ENCODE measurements at places on chromosomes 2 and 18.

DNA sequence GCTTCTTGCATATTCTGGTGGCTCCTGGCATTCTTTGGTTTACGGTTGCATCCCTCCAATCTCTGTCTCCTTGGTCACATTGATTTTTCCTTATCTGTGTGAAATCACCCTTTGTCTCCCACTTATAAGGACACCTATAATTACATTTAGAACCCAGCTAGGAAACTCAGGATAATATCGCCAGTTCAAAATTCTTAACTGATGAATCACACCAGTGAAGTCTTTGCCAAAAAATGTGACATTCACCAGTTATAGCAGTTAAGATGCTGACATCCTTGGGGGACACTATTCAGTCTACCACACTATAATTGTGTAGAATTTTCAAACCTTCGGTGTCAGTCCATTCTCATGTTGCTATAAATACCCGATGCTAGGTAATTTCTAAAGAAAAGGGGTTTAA lies 320.2 kb downstream of the TMX3 start:
- no peak for DNase-seq

GRCh38 chr18:54357082-54357659 lies 487 bp downstream of the STARD6 start:
- DNase-seq: no peak

DNA sequence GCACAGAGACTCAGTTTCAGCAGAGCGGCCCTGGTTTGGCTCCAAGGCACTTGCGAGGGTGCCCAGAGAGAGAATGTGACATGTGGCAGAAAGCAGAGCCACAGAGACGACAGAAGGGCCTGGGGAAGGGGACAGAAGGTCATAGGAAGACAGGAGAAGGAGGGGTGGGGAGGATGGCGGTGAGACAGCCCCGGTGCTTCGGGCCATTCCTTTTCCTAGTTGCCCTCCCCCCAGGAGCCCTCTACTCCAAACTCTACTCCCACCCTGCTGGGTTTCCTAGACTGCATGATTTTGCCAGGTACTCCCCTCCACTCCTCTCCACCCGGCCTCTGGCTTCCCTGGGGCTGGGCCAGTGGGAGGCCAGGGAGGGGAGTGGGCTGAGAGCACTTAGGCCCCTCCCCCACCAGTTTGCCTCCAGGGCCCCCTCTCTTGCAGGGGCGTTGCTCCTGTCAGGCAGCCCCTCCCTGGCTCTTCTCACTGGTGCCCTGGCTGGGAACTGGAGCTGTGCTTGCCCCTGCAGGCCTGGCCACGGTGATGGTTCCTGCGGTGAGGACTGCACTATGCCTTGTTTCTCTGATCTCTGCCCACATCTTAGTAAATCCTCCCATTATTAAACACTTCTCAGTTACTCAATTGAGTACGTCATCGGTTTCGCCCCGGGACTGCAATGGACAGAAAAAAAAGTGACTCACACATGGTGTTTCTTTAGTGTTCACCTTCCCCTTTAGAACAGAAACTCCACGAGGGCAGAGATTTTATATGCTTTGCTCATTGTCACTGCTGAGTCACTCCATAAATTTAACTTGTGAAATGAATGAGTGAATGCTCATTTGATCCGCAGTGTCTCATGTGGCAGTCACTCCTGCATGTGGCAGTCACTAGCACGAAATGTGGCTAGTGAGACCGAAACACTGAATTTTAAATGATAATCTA lies 58.7 kb upstream of the SP3 start:
- no peak for DNase-seq

DNA sequence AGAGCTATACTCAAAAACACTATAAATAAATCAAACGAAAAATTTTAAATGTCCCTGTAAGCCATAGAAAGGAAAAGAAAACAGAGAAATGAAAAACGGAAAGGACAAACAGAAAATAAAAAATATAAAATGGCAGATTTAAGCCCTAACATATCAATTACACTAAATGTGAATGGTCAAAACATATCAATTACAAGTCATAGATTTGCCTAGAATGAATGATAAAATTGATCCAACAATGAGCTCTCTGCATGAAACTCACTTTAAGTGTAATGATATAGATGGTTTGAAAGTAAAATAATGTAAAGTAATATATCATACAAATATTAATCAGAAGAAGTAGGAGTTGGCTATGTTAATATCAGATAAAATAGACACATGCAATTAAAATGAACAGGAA lies 54.2 kb upstream of the TCF4 start:
- DNase-seq: no peak

GRCh38 chr2:215613280-215613679 lies 177.4 kb upstream of the FN1 start:
- DNase-seq: no peak

- no peak for DNase-seq
These were observed 199.8 kb downstream of the MYT1L start for GRCh38 chr2:2131075-2131789.

- DNase-seq: peak; percentile 75
These were observed at the start of gene STK39 for GRCh38 chr2:168247341-168248261. Gene STK39, minus strand, starts transcription at chr2:168247595. Its CDS starts 160 bp downstream, at chr2:168247435.

GRCh38 chr2:17455343-17455742 lies 62.9 kb downstream of the RAD51AP2 start:
- no peak for DNase-seq

- no peak for DNase-seq
These were observed 110.9 kb downstream of the STK39 start for GRCh38 chr2:168136392-168136977.

DNA sequence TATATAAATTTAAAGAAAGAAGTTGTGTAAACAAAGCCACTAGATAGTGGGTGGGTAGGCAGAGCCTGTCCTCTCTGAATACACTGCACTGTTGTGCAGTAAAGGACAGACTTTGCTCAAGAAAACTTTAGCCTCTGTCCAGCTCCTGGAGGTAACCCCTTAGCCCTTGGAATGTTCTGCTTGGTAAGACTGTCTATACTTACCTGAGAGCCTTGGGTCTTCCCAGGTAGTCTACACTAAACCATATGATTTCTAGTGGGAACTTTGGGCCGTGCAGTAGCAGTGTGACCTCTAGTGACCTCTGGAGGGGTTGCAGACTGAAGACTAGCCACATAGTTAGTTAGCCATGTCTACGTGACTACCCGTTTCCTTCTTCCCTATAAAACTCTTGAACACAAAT lies 678.3 kb upstream of the NRXN1 start:
- no peak for DNase-seq

- no peak for DNase-seq
These were observed 34.6 kb downstream of the BIN1 start for GRCh38 chr2:127072396-127072795.

DNA sequence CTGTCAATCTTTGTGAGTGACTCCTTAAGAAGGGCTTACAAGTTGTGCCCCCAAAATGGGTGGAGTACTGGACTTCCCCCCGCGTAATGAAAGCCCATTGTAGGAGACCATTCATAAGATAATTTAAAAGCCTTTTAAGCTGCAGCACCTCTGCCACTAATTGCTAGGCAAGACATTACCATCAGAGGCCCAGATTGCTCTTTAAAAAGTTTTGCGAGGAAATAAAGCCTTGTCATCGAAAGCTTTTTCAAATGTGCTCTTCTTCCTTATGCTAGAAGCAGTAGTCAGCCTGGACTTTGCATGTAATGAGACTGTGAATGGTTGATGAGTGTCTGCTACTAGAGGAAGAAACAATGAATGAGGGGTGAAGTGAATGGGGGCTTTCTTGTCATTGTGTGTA lies 345.3 kb upstream of the CDH2 start:
- no peak for DNase-seq

DNA sequence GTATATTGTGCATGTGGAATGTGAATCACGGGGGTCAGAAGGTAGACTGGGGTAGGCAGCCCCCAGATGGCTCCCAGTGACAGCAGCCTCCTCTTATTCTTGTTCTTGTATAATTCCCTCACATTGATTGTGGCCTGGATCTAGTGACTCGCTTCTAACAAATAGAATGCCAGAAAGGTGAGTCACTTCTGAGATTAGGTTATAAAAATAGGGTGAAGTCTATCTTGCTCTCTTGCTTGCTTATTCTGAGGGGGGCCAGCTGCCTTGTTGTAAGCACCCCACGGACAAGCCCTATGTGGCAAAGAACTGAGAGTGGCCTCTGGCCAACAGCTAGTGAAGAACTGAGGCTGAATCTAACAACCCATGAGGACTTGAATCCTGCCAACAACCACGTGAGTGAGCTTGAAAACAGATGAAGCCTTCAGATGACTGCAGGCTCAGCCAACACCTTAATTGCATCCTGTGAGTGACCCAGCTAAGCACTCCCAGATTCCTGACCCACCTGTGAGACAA lies 15.6 kb upstream of the RMND5A start:
- DNase-seq: no peak

- no peak for DNase-seq
These were observed 350.5 kb downstream of the CCDC85A start for GRCh38 chr2:56534321-56534720.

DNA sequence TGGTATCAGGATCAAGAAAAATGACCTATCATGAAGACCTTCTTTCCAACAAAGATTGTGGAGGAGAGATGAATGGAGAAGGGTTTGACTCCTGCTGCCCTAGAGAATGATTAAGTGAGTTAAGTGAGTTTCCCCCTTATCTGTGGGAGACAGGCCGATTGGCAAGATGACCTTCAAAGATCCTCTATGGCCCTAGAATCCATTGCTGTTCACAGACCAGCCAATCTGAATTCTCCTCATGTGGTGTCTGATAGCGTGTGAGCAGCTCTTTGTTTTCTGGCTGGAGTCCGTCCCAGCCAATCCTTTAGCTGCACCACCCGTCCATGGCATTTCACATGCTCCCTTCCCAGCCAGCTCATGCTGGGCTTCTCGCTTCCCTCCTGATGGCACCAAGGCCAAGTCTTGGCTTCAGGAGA lies 79.4 kb downstream of the MARCHF4 start:
- no peak for DNase-seq
